ENCODE measurements at places on chromosomes 12 and 14.

GRCh38 chr12:42015051-42015461 is 129.6 kb downstream of the GXYLT1 start:
- no peak for DNase-seq

GRCh38 chr12:126974779-126975178 is 1292.2 kb upstream of the TMEM132C start:
- no peak for DNase-seq

- DNase-seq, result no peak
Measured at GRCh38 chr14:74905595-74906142, 17.4 kb downstream of the RPS6KL1 start.

DNA sequence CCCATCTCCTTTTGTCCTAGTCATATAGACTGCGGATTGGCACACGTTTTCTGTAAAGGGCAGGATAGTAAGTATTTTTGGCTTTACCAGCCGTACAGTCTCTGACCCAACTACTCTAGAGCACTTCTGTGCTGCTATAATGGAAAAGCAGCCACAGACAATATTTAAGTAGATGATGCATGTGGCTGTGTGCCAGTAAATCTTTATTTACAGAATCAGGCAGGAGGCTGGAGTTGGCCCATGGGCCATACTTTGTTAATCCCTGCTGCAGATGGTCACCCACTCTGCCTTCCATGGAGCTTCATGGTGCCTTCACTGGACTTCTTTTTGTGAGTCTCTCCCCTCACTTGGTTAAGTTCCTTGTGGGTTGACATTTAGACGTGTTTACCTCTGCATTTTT is 584.5 kb upstream of the TBX3 start:
- no peak for DNase-seq

DNA sequence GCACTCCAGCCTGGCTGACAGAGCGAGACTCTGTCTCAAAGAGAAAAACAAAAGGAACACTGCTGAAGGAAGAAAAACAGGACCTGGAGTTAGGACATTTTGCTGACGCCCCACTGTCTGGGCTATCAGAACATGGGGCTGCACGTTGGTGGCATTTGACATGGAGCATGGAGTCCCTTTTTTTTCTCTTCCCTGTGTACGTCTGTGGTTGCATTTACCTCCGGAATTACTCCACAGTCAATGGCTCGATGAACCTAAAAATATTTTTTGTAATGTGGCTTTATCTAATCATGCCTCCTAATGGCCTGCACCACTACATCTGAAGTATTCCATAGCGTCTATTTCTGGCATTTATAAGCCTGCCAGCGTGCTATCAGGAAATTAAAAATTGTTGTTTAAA is 30.7 kb downstream of the TESC start:
- DNase-seq, result no peak

GRCh38 chr12:47754881-47755280 is 3.8 kb downstream of the RAPGEF3 start:
- no peak for DNase-seq

GRCh38 chr12:20549108-20549719 is 145.9 kb upstream of the SLCO1C1 start:
- DNase-seq, result no peak

- DNase-seq, result no peak
Measured at GRCh38 chr14:78978896-78979295, 808.7 kb downstream of the NRXN3 start.

DNA sequence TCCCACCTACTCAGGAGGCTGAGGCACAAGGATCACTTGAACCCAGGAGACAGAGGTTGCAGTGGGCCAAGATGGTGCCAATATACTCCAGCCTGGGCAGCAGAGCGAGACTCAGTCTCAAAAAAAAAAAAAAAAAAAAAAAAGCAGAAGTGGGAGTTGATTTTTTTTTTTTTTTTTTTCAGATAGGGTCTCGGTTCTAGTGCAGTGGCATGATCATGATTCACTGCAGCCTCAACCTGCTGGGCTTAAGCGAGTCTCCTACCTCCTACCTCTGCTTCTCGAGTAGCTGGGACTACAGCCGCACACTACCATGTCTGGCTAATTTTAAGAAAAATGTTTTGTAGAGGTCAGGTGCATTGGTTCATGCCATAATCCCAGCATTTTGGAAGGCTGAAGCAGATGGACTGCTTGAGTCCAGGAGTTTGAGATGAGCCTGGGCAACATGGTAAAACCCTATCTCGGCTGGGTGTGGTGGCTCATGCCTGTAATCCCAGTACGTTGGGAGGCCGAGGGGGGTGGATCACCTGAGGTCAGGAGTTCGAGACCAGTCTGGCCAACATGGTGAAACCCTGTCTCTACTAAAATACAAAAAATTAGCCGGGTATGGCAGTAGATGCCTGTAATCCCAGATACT is 16.3 kb upstream of the HSP90AA1 start:
- no peak for DNase-seq
